ENCODE measurements at places on chromosomes 2 and 18.

DNA sequence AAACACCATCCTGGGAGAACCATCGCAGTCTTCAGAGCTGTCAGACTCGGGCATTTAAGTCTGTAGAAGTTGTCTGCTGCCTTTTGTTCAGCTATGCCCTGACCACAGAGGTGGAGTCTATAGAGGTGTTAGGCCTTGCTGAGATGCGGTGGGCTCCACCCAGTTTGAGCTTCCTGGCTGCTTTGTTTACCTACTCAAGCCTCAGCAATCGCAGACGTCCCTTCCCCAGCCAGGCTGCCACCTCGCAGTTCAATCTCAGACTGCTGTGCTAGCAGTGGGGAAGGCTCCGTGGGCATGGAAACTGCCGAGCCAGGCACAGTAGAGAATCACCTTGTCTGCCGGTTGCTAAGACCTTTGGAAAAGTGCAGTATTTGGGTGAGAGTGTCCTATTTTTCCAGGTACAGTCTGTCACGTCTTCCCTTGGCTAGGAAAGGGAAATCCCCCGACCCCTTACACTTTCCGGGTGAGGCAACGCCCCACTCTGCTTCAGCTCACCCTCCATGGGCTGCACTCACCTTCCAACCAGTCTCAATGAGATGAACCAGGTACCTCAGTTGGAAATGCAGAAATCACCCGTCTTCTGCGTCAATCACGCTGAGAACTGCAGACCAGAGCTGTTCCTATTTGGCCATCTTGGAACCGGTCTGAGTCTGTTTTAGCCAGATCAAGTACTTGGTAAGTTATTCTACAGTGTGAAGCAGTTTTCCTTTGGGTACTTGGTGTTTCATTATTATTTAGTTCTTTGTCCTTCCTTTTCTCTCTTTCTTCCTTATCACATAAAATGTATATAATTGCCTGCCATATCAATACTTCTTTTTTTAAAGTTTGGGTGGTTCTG, 71.5 kb downstream of the CDC42EP3 start:
- DNase-seq = peak; percentile 41

GRCh38 chr2:61887717-61888266, 664 bp downstream of the CCT4 start:
- DNase-seq = no peak

GRCh38 chr18:22066083-22066485, 103.3 kb upstream of the GATA6 start:
- no peak for DNase-seq

DNA sequence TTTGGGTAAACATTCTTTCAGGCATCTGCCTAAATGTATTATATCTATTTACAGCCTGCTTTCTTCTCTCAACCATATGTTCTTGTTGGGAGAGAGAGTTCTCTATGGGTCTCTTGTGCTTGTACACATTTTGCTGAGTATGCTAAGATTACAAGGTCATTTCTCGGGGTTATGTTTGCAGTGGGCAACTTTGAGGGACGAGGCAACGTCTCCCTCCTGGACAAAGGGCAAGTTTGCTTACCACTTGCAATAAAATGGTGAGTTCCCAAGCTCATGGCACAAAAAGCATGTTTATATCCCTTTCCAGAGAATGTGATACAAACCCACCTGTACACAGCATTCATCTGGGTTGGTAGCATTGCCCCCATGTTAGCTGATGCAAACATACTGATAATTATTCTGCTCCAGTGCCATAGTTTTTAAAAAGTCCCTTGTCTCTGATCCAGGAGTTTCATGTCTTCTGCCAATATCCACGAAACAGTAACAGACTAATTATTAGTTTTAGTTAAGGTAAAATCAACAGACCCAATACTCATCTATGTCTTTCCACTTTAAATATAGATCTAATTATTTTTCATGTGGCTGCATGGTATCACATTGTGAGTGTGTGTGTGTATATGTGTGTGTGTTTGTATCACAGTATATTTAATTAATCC, 84.2 kb upstream of the MAPK4 start:
- no peak for DNase-seq

DNA sequence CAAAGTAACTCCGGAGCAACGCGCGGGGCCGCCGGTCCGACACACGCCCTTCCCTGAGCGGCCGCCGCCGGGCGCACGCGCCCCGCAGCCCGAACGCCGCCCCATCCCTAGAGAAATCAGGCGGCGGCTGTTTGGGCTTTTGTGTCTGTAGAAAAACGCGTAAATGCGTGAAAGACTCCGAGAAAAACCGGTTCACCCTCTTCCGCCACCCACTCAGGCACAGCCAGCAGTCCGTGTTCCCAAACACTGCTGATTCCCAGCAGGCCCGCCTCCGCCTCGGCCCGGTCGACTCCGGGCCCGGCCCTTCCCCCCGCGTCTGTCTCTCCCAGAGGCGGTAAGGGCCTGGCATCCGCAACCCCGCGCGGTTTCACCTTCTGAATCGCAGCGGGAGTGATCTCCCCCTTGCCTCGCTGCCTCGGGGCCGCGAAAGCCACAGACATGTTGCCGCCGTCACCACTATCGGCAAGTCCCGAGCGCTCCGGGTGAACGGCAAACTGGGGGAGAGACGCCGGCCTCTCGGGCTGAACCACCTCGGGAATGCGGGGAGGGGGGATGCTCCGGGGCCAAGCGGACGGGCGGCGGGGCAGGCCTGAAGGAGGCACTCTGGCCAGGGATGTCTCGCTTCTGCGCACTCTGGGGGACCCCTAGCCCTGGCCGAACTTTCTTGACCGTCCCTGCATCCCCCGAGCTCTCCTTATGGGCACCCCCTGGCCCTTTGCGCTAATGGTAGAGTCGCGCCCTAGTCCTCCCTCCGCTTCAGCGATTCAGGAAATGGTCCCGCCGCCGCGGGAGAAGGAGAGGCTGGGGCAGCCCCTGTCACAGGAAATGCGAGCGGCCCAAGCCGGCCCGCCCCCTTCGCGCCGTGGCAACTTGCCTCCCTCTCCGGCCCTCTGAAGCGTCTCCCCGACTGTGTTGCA, at the start of gene SS18:
Gene SS18, minus strand, starts transcription at position 484 of the 917 bp plus-strand sequence. Its CDS starts 44 bp downstream, at position 440.
- peak; percentile 78 for DNase-seq

GRCh38 chr2:19046986-19047780, 311.2 kb downstream of the OSR1 start:
- no peak for DNase-seq

- no peak for DNase-seq
These were observed 269.3 kb downstream of the TNS1 start for GRCh38 chr2:217733461-217733860.

DNA sequence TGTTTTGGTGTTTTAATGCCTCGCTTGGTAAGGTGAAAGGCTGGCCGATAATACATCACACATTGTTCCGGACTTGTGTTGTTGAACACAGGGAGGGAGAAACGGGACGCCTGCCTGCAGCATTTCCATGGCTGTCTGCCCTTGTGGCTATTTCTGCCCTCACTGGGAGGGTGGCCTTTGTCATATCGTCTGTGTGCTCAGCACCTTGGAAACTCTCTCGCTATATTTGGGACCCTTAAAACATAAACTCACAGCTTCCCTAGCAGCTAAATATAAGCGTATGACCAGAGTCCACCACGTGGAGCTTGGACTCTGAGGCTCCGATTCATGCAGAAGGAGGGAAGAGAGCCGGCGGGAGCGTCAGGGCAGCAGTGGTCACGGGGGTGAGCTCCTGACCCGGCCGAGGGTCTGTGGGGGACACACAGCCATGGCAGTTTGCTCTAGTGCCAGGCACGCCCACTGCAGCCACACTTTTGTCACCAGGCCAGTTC, 111.7 kb downstream of the SH3BP4 start:
- no peak for DNase-seq

DNA sequence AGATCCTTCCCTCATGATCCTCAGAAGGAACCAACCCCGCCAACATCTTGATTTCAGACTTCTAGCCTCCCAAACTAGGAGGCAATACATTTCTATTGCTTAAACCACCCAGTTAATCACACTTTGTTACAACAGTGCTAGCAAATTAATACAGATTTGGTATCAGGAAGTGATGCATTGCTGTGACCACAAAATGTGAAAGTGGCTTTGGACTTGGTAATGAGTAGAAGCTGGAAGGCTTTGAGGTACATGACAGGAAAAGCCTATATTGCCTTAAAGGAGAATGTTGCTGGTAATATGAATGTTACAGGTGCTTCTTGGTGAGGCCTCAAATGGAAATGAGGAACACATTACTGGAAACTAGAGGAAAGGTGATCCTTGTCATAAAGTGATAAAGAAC, 260.3 kb downstream of the SATB2 start:
- no peak for DNase-seq

GRCh38 chr18:34837769-34838272, 127.7 kb downstream of the DTNA start:
- no peak for DNase-seq

Measured in stimulated activated CD8-positive, alpha-beta memory T cell treated with anti-CD3 and anti-CD28 coated beads, Interleukin-7, amount 100 ng/mL, for 1 hour (primary cell).